ENCODE measurements at places on chromosomes 11 and 22.

GRCh38 chr22:50399751-50400331 is 56.7 kb downstream of the PPP6R2 start:
- peak; percentile 29 for DNase-seq

- DNase-seq = no peak
Observed at GRCh38 chr11:44338698-44339529, 29.0 kb upstream of the ALX4 start.

- no peak for DNase-seq
Observed at GRCh38 chr11:70566768-70567530, 168.6 kb downstream of the CTTN start.

DNA sequence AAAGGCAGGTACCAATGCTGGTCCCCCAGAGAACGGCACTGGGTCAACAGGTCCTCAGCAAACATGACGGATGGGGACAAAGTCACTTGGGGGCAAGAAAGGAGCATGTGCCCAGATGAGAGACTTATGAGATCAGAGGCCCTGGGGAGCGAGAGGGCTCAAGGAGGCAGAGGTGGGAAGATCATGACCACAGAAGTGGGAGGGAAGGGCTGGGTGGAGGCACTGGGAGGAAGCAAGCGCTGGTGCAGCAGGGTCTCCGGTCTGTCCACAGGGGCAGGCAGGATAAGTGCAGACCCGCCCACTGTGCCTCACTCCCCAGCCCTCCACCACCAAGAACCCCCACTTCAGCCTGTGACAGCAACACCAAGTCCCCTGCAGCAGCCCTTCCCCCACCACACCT is 10.9 kb downstream of the ELFN2 start:
- no peak for DNase-seq

DNA sequence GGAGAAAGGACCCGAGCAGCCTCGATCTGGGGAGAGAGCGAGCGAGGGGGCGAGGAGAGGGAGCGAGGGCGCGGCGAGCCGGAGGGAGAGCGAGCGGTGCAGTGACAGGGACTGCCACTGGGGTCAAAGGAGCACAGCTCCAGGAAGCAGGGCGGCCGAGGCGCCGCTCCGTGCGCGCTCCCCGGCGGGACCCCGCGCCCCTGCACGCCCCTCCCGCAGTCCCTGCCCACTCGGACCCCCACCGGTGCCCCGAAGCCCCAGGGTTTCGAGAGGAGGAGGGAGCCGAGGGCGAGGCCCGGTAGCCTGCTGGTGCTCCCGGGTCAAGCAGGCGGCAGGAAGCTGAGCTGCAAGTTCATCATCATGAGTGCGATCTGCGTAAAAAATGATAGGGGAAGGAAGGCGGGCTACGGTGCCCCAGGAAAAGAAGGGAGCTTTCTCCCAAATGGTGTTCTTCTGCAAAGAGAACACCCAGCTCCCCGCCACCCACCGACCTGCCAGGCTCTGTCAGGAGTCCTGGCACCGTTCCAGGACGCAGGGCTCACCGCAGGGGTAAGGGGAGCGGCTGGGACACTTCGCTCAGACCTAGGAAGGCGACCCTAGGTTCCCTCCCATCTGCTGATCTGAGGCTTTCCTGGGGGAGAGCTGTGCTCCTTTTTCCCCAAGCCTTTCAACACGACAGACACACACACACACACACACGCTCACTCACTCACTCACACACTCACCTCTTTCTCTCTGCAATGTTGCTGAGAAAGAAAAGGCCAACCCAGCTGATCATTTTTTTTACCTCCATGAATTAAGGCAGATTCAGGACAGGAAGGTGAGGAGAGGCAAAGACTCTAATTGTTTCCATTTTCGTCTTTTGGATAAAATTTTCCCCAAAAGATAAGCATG is at the start of gene MPPED2:
MPPED2 (minus strand) TSS at position 103 of the 894 bp plus-strand sequence. CDS start 5,980 bp downstream, outside the sequence.
- peak; percentile 36 for DNase-seq

GRCh38 chr22:47443836-47444745 is 681.6 kb downstream of the TBC1D22A start:
- DNase-seq = no peak
